ENCODE measurements at places on chromosomes 4 and X. TPM values are rescaled to one million over a fixed set of nuclear protein-coding genes. Genes with fewer than 3 reads are reported as not detected.

The NALF2 gene
- total RNA-seq, result 3.6 TPM

The SH3RF1 gene
- 25.6 TPM for total RNA-seq

The MAGEA2B gene
- total RNA-seq, result not detected

The CAPN6 gene
- total RNA-seq, result 0.27 TPM

The PHOX2B gene
- total RNA-seq, result not detected

The MAGEB1 gene
- not detected for total RNA-seq

GRCh38 chr4:184499996-184500395 lies 25.6 kb upstream of the IRF2 start:
- DNase-seq, result no peak

- DNase-seq, result no peak
These were observed 242.7 kb downstream of the MID1IP1 start for GRCh38 chrX:39043838-39044550.

DNA sequence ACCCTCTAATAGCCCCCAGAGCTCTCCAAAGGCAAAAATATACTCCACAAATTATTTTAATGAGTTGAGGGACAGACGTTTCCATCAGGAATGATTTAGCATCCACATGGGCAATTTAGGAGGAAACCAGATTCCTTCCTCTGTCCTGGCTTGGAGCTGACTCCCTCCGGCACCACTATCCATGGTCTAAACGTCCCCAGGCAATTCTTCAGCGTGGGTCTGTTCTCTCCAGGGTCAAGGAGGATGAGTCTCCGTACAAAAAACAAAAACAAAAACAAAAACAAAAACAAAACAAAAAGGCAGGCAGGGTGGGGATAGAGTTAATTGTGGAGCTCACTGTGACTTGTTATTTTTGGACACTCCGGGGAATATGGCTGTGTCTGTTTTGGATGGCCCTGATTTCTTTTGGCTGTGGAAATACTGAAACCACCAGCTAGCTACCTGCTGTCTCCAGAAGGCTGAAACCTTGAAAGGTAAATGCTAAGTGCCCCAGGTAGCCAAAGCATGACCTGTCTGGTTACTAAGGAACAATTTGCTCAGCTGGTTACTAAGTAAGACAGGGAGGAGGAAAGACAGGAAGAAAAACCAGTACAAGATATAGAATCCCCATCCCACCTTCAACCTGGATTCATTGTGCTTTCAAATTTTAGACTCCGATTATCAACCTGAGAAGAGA lies 419.1 kb upstream of the LCORL start:
- DNase-seq, result no peak

DNA sequence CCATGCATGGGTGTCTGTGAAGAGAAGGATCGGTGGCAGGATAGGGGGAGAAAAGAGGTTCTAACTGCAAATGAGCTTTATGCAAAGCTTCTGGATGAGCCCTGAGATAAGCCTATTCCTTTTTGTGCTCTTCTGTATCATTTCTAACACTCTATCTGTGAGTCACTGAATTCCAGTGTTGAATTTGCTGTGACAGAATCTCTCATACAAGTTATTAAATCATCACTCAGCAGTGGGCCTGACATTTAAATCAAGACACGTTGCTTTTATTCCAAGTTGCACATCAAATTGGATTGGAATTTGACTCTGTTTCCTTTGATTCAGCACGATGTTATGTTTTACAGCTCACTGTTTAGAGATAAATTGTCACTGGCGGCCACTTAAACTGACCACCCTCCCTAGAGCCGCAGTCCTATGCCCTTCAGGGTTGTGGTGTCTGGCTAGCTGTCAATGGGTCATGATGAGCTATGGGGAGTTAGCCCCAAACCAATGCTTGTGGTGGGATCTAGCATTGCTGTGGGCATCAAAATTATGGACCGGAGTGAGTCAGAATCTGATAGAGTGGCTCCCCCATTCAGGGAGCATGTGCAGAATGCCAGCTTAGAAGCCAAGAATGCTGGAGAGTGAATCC lies 42.7 kb downstream of the LHFPL1 start:
- no peak for DNase-seq

DNA sequence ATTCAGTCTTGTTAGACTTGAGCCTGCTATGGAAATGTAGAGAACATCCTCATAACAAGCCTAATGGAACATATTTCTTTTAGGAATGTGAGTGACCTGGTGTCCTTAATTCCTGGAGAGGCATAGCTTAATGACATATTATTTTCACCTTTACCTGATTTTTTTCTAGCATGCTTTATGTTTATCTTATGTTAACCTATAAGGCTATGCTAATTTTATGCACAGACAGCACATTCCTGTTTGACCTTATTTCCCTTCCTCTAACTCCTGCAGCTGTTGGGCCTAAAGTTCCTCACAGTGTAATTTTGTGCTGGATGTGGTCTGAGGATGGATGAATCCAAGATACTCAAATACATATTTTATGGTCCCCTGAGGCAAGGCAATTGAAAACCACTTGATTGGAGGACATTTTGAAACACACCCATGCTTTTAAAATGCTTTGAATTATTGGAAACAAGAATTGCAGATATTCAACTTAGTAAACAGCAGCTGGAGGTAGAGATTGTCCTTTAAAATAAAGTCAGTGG lies 111.5 kb downstream of the LARP7 start:
- DNase-seq, result no peak

- DNase-seq, result no peak
These were observed 58.8 kb upstream of the FAAH2 start for GRCh38 chrX:57227691-57228090.

DNA sequence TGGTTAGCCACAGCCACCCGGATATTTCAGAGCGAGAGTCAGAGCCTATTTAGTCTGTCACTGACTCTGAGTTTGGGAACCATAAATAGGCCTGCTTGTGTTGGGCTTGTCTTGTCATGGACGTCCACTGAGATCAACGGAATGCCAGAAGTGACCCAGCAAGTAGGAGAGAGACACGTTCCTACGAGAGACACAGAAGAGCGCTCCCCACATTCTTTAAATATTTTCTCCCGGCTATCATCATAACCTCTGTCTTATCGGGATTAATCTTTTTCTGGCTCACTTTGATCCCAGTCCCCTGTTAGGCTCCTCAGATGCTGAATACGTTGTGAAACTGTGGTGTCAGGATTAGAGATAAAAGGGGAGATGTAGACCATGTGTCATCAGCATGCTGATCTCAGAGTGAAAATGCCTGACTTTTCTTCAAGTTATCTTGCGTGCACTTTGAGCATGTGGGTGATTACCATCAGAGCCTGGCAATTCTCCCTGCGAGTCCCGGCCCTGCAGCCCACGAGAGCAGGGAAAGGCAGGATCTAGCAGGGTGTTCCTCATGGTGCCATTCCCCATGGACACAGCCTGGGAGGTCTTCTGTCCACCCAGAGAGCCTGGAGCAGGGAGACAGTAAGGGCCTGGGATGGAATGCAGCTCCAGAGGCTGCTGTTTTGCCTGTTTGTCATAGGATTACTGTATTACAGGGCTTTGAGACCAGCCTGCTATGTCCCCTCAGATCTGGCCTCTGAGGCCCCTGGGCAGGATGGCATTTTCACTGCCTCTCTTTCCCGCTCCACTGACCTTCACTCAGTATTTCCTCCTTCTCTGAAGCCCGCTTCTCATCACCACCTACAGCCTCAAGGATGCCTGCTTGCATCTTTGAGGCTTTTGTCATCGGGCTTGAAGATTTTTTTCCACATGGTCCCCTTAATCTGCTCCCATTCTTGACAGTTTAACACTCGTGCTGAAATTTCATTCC lies 2.8 kb upstream of the TENM3 start:
- DNase-seq, result no peak

- DNase-seq, result no peak
These were observed 11.1 kb downstream of the TREX2 start for GRCh38 chrX:153434801-153435200.

DNA sequence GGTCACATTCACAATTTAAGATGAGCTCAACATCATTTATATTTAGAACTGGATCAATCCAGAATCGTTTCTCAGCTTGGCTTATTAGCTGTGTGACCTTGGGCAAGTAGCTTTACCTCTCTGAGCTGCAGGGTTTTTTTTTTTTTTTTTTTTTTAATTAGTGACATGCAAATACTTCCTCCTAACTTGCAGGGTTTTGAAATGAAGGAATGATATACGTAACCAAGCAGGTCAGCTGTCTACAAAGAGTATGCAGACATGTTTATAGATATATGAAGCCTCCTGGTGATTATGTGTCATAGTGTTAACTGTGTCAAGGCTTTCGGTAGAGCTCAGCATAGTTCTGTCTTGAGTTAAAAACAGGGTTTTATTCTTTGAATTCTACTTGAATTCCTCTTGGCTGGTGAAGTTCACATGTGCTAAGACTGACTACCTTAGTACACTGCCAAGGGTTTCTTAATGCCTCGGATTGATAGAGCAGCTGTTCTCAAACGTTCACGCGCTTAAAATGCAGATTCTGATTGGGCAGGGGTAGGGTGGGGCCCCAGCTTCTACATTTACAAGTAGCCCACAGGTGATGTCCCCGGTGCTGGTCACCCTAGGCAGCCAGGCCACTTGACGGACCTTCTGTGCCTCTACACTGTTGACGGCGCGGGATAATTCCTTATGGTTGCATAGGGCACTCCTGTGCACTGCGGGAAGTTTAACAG lies 654 bp upstream of the STS start:
- no peak for DNase-seq

DNA sequence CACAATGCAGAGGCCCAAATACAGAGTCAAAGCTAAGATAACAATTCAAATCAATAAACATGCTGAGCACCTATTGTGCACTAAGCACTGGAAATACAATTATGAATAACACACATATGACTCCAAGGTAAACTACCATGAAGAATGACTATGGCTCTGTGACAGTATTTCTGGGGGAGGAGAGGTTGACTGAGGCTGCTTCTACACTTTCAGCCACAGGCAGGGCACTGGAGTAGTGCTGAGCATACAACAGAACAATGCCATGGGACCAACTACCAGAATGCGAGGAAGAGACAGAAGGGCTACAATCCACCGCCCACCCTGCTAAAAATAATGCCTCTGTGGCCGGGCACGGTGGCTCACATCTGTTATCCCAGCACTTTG lies 13.7 kb downstream of the TEC start:
- no peak for DNase-seq

DNA sequence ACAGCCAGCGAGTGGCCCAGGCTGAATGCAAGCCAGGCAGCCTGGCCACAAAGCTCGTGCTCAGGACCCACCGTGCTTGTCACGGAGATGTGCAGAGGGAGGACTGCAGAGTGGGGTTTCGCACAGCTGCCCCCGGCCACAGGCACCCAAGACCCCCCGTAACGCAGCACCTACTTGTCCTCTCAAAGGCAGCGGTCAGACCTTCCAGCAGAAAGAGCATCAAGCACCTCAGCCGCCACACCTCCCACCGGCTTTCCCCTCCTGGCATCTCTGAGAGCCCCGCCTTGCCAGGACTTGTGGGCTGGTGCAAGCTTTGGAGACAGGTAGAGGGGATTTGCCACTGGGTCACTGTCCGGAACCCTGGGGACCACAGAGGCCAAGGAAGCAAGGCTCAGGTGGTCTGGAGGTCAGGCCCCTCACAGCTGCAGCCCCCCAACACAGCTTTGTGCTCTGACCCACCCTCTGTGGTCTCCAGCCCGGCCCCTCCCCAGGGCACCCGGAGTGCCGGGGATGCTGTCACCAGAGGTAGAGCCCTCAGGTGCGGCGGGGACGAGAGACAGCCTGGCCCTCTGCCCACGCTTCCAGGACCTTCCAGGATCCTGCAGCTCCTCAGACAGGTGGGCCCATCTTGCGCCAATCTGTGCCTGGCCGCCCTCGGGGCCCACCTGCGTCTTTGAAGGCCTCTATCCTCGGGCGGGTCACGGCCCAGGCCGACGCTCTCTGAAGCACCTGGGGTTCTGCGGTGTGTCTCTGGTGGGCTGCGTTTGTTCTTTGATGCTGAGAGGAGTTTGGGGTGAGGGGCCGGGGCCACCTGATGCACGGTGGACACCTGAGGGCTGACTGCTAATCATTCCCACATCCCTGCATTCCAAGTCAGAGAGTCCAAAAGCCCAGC lies 34.4 kb upstream of the HMX1 start:
- no peak for DNase-seq

GRCh38 chr4:76722838-76723237 lies 175.1 kb downstream of the SOWAHB start:
- no peak for DNase-seq

DNA sequence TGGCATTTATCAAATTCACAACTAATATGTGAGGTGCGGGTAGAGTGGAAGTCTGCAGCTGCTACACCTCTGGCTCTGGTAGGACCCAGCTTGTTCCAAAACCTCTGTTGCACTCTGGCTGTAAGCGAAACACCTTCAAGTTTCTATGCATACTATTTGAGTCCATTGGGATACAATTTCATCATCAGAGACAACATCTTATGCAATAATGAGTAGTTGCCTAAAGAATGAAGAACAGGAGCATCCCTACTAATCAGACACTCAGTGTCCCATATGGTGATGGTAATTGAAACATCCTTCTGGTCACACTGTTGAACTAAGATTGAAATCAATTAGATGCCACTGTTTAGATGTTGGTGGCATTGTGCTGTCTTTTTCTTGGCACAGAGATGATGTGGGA lies 178.4 kb downstream of the MGST2 start:
- DNase-seq, result no peak

DNA sequence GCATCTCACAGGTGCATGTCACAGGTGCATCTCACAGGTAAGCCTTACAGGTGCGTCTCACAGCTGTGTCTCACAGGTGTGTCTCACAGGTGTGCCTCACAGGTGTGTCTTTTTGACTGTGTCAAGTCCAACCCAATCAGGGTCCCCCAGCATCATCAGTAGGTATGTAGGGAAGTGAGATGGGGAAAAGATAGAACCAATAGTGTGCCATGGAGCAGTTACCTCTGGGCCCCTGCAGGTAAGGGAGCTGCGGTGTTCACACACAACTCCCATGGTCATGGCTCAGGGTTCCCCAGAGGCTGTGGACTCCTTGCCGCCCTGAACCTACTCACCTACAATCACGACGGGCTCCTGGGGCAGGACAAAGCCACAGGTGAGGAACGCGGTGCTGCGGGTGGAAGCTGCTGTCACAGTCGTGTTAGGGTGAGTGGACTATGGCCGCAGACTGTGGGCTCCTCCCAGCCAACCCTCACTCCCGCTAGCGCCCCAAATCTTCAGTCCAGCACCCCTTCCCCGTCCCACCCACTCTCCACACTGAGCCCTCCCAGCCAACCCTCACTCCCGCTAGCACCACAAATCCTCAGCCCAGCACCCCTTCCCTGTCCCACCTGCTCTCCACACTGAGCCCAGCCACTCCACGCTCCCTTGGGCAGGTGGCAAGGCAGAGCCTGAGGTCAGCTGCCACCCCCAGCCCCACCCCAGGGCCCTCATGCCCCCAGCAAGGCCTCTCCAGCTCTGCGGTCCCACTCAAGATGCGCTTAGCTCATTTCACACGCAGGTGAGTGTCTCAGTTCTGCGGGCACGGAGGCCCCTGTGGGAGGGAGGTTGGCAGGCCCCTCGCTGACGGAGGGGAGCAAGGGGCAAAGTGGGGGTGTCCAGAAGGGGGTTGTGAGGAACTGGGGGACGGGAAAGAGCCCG lies 2.1 kb upstream of the PDE6B start:
- DNase-seq, result no peak

DNA sequence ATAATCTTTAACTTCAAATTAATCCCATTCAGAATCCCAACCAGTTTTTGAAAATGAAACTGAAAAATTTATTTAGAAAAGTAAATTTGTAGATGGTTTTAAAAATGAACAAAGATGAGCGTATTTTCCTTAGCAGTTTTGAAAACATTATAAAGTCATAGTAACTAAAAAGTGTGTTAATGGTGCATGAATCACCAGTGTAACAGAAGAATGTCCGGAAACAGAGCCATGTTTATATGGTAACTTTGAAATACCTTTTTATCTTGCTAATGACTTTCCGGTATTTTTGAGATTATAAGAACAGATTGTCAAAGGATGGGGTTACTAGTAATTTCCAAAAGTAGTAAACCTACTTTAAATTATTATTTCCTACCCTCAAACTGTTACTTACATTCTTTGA lies 145.9 kb downstream of the IRS4 start:
- no peak for DNase-seq

Measured in kidney epithelial cell (primary cell).